ENCODE measurements at places on chromosomes 13 and 19. TPM values are rescaled to one million over a fixed set of nuclear protein-coding genes. Genes with fewer than 3 reads are reported as not detected.

GRCh38 chr19:1956868-1957492 lies 16.0 kb downstream of the CSNK1G2 start:
- no peak overlapping the region for H3K27ac ChIP-seq
- peaks cover 35% of the 10 kb centered on the region for H3K36me3 ChIP-seq
- peaks cover 45% of the 10 kb centered on the region for H3K4me1 ChIP-seq
- no peaks in the 10 kb centered on the region for H3K27me3 ChIP-seq
- no peak overlapping the region for H3K4me3 ChIP-seq

- H3K27me3 ChIP-seq: no peaks in the 10 kb centered on the region
- peak overlapping the region; percentile 68 for H3K27ac ChIP-seq
- H3K36me3 ChIP-seq: peaks cover 1% of the 10 kb centered on the region
- H3K4me3 ChIP-seq: peak overlapping the region; percentile 74
- H3K4me1 ChIP-seq: peaks cover 42% of the 10 kb centered on the region
These were observed 1.9 kb upstream of the LMTK3 start for GRCh38 chr19:48513289-48514122.

GRCh38 chr19:8141726-8142512 lies 7.5 kb downstream of the FBN3 start:
- H3K4me1 ChIP-seq: no peaks in the 10 kb centered on the region
- H3K27ac ChIP-seq: no peak overlapping the region
- H3K27me3 ChIP-seq: peaks cover 5% of the 10 kb centered on the region
- no peaks in the 10 kb centered on the region for H3K36me3 ChIP-seq
- no peak for DNase-seq

DNA sequence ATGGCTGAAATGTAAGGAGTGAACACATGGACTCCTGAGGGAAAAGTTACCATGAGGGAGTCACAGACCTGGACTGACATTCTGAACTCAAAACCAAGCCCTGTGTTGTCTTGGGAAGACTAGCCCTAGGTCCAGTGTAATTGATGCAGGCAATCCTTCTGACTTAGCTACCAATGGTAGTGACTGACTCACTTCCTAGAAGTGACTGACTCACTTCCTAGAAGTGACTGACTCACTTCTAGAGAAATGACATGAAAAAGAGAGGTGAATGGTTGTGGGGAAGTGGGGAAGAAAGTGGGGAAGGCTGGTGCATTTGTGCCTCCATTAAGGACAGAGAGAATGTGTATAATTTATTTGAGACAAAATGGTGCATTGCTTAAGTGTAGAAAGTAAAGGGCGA lies 49.9 kb downstream of the EDNRB start:
- H3K36me3 ChIP-seq: no peaks in the 10 kb centered on the region
- no peak overlapping the region for H3K27ac ChIP-seq
- no peak for DNase-seq
- H3K27me3 ChIP-seq: no peaks in the 10 kb centered on the region
- H3K4me1 ChIP-seq: no peaks in the 10 kb centered on the region
- no peak overlapping the region for H3K4me3 ChIP-seq

DNA sequence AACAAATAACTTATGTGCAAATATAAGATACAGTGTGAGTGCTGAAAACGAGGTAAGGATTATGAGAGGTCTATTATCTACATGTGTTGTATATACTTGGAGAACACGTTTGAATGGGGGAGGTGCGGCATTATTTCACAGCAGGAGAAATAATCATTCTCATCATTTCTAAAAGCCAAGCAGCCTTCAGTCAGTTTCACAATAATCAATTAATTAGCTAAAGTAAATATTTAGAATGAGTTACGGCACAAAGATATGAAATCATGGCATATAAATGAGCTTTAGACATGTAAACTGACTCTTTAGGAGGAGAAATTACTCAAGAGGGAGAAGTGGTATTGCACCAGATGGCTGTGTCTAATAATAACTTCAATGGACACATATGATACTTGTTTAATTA lies 366.6 kb downstream of the DNAJC15 start:
- H3K36me3 ChIP-seq: no peaks in the 10 kb centered on the region
- H3K4me3 ChIP-seq: no peak overlapping the region
- no peak for DNase-seq
- H3K4me1 ChIP-seq: no peaks in the 10 kb centered on the region

GRCh38 chr19:47603706-47604565 lies 5.0 kb upstream of the BICRA start:
- H3K36me3 ChIP-seq: no peaks in the 10 kb centered on the region
- no peak for DNase-seq
- no peak overlapping the region for H3K4me3 ChIP-seq
- H3K27me3 ChIP-seq: no peaks in the 10 kb centered on the region

DNA sequence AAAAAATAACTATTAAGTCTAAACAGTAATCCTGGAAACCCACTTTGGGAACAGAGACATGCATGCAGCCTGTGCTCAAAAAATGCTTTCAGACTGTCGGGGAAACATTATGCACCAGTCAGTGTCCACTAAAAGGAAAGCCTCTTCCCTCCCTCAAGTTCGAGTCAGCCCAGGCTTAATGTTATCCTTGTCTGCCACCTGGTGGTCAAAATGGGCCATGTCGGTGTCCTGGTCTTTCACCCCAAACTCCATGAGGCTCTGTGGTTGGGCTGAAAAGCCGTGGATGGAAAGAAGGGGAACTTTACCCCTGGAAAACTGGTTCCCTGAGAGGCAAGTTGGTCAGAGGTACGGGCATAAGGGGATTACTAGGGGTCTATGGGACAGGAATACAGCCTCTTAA lies 88.4 kb upstream of the ZNF492 start:
- H3K27me3 ChIP-seq: no peaks in the 10 kb centered on the region
- H3K36me3 ChIP-seq: no peaks in the 10 kb centered on the region
- H3K4me1 ChIP-seq: no peaks in the 10 kb centered on the region

Gene SLC6A16
- 2.4 TPM for total RNA-seq

Gene TYROBP
- total RNA-seq: 6.0 TPM

Gene RDH8
- total RNA-seq: not detected

Gene SIGLECL1
- not detected for total RNA-seq
